Posterior vena cava (tissue), 2 donors: ENCODE measurements at places on chromosomes 12 and 14. TPM values are rescaled to one million over a fixed set of nuclear protein-coding genes. Genes with fewer than 3 reads are reported as not detected.

DNA sequence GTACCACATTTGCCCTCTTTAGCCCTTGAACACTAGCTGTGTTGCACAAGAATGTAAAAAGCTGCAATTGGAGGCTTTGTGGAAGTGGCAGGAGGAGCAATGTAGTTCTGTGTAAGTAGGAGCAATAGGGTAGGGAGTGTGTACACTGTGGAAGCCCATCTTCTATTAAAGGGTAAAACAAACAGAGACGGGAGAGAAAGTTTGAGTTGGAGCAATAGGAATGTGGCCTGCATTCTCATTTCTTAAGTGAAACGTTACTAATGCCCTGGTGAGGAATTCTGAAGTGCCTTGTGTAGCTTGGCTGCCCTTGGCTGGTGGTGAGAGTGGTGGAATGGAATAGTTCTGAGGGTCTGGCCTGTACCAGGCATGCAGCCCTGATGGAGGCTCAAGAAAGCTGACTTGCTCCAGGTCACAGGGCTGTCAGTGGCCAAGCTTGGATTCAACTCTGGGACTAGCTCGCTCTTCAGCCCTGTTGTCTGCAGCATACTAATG is 38.8 kb upstream of the ATP23 start:
- DNase-seq: no peak

DNA sequence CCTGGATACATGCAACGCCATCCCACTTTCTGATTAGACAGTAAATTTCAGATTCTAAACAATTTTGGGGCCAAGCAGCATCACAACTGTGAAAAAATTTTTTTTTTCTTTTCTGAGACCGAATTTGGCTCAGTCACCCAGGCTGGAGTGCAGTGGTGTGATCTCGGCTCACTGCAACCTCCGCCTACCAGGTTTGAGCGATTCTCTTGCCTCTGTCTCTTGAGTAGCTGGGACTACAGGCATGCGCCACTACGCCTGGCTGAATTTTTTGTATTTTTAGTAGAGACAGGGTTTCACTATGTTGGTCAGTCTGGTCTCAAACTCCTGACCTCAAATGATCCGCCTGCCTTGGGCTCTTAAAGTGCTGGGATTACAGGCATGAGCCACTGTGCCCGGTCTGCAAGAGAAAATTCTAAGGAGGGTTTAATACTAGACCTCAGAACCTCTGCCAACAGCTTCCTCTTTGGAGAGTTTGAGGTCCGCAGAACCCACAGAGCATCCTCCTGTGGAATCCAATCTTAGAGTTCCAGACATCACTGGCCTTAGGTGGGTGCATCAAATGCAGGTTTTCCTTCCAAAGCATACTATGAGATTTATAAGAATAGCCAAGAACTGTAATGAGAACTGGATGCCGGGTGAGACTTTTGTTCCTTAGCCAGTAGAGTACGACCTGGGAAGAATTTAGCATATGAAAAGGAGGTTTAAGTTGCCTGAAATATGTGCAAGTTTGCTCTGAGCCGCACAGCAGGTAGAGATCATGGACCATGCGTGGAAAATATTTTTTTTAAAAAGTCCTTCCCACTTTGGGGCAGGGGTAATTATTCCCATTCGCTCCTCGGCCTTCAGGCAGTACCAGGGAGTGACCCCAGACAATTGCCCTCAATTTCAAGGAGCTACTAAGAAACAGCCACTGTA is 7.8 kb upstream of the PHC1 start:
- no peak for DNase-seq

DNA sequence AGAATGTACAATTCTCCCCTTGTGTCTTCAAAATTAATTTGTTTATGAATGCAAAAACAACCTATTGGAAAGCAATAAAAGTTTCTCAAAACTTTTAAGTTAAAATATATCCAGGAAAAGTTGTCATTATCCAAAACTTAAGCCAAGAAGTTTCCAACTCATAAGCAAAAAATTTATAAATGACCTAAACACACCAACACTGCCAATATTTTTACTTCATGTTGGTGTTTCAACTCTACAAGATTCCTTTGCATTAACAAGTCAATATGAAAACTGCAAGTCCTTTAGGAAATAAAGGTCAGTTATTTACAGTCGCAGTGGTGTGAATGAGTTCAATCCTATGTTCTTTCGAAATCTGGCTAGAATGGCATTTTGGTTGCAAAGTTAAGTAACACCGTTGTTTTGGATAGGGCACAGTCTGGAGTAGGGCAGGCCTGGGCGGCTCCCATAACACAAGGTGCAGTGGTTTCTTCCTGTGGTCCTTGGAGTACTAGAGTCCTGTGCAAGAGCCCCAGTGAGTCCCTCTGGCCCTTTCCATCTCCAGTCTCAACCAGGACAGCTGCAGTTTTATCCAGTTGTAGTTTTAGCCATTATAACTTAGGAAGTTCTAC is 151.4 kb downstream of the MED13L start:
- no peak for DNase-seq

ACOT6 gene
- total RNA-seq: not detected

ARF6 gene
- total RNA-seq: 55.8 TPM

CAPRIN2 gene
- 24.0 TPM for total RNA-seq
